ENCODE measurements at places on chromosomes 7 and 10.

GRCh38 chr10:66695046-66695445 is 230.8 kb upstream of the LRRTM3 start:
- no peak for DNase-seq

DNA sequence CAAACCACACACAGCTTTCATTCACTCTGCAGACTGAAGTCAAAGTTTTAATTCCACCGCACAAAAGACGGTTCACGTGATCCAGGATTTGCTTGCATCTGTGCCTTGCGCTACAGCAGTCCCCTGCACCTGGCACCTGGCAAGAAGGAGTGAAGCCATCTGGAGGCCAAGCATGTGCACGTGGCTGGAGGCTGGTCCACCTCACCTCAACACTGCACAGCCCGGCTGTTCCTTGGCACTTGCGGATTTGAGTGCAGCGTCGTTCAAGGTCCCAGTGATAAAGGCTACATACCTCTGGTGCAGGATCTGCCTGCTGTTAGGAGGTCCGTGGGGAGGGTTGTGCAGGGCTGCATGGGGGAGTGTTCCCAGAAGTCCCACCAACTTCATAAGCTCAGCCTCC is 248.5 kb upstream of the GRB10 start:
- no peak for DNase-seq

DNA sequence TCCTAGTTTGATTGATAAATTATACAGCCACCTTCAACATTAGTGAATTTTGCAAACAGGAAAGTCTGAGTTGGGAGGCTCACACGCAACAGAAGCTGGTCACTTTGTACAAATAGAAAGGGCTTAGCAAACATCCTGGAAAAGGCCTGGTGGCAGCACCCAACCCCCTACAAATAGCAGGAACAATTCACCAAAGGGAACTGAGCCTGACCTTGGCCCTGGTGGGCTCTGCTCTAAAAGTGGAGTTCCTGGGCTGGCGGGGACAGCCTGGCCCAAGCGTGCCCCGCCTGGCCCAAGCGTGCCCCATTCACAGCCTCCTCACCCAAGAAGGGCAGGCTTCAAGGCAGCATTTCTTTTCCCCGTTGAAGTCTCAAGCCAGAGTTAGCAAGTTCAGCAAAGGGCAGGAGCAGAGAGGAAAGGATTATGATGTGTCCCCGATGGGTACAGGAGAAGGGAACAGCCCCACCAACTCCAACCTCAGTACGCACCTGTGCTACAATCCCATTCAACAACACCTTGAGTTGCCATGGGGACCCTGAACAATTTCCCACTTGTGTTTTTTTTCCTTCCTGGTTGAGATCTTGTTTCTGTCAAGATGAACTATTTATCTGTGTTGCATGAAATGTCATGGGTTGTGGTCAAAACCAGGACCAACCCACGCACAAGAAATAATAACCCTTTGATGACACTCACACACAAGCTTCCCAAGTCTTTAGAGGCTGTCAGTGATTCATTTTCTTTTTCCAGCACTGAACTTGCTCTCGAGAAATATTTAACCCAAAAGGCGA is 43.4 kb downstream of the RGS10 start:
- DNase-seq, result peak; percentile 40

DNA sequence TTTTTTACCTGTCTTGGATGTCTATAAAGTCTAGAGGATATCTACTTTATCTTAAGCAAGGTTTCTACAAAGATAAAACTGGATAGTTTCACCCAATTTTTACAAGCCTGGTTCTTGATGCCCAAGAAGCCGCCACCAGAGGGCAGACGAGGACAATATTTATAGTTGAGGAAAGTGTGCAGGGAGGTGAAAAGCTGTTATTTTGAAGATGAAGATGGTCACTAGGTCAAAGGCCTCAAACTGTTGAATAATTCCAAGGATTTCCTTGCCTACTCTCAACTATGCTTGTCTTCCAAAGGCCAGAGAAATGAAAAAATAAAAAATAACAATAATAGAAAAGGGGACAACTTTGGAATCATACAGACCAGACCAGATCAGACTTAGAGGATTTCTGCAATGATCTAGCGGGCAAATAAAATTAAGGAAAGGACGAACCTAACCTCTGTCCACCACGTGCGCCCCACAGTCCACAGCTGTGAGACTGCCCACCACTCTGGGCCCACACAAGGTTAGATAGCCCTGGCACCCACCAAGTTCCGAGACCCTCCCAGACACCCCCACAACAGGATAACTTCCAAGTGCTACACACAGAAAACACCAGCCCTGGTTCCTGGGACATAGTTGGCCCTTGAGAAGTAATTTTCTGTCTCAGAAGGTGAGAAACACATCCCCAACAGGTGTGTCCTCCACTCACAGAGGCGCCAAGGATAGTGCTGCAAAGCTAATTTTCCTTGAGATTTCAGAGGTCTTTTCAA is 2.8 kb downstream of the PKD1L1 start:
- DNase-seq, result peak; percentile 69

- DNase-seq, result peak; percentile 2
Observed at GRCh38 chr7:157514306-157514705, 177.5 kb downstream of the DNAJB6 start.

DNA sequence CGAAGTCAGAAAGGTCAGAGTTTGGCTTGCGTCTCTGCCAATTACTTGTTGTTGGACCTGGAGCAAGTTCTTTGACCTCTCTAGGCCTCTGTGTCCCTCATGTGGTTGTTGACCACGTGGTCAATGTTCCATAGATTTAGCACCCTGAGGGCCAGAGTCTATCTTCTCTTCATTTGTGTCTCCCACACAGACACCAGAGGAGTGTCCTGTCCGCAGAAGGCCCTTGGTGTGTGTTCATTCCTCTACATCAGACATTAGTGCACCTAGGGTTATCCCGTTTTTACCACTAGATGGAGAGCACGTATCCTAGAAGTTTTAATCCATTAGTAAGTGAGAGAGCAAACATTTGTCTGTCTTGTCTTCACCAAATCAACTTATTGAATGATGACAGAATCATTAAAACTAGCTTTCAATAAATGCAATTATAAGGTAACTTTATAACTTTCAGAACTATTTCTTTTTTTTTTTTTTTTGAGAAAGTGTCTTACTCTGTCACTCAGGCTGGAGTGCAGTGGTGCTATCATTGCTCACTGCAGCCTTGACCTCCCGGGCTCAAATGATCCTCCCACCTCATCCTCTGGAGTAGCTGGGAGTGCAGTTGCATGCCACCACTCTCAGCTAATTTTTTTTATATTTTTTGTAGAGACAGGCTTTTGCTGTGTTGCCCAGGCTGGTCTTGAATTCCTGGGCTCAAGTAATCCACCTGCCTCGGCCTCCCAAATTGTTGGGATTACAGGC is 122.5 kb upstream of the ANKRD1 start:
- peak; percentile 17 for DNase-seq

GRCh38 chr7:143451746-143452145 is 8.5 kb downstream of the TAS2R60 start:
- no peak for DNase-seq

DNA sequence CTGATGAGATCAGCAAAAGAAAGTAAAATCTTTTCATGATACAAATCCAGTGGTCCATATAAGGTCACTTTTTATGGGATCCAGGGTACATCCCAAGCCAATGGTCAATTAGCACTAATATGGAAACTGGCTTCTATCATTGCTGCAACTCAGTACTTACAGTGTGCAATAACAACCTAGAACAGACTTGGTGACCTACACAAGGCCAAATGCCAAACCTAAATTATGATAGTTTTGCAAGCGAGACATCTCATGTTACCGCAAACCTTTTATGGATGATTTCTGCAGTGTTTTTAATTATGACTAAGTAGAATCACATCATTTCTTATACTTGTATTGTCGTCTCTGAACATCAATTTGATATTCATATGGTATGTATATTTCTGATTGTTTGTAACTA is 583.5 kb upstream of the SEMA3D start:
- DNase-seq, result no peak

GRCh38 chr7:132141109-132141508 is 435.2 kb downstream of the PLXNA4 start:
- DNase-seq, result no peak

DNA sequence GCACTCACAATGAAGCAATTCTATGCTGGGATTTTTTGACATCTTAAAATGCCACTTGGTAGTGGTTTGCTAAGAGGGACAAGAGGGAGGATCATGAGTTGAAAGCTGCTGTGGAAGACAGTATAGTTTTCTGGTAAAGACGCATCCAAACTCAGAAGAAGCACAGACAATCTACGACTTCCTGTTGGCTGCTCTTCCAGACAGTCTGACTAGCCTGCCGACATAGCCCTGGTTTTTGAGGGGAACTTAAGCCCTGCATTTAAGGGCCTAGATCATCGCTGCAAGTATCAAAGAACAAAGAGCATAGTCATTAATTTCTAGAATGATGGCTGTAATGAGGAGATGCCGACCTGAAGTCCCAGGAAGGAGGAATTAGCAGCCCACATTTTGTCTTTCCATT is 99.9 kb upstream of the IKZF1 start:
- no peak for DNase-seq

- no peak for DNase-seq
Observed at GRCh38 chr7:126937171-126937570, 315.6 kb downstream of the GRM8 start.

DNA sequence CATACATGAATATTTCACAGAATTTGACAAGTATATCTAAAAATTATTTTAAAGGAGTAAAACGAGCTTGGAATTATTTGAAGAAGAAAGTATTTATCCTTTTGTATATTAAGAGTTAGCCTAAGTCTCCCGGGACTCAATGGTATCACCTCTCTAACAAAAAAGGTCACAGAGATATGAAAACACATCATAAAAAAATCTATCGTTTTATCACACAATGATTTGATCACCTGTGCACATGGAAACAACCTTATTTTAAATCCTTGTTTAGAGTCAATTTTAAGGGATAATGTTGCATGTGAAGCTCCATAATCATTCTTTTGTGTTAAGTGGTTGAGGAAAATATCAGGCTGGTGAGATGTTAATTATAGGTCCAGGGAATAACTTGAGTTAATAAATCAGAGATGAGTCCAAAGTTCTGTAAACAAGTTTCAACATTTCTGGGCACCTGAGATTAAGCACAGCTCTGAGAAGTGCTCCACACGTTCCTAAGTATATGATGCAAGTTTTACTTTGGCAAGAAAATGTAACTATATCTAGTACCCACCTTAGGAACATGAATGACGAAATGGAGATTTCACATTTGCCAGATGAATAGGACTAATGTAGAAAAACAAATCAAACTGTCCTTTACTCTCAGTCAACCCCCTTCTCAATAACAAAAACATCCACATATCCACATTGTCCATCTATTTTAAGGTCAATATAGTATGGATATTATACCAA is 148.5 kb upstream of the AKR1E2 start:
- DNase-seq, result no peak

DNA sequence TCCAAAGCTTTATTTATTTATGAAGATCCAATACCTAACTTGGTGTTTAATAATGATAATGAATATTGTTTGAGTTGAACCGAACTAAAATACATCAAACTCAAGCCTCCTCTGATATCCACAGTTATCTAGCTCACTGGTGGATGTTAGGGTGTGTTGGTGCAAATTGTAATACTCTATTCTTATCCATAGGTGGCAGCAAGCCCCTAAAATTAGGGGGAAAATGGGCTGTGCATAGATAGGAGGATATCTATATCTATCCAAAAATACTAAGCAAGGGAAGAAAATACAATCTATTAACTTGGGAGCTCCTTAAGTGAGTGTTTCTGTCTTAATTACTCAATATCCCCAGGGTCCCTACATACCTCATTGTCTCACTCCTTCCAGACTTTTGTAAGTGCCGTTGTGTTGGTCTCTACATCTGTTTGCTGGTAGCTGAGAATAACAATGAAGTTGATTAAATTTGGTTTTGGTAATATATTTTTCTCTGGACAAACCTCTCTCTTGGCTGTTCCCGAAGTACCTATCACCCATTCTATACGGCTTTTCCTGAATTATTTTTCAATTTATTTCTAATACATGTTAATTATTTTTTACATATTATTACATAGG is 55.0 kb upstream of the VWDE start:
- peak; percentile 35 for DNase-seq

- DNase-seq, result no peak
Observed at GRCh38 chr10:55287346-55287745, 486.3 kb upstream of the PCDH15 start.

GRCh38 chr7:18177815-18178660 is 150.4 kb upstream of the PRPS1L1 start:
- no peak for DNase-seq

- DNase-seq, result no peak
Observed at GRCh38 chr10:60450291-60450690, 60.6 kb upstream of the ANK3 start.

DNA sequence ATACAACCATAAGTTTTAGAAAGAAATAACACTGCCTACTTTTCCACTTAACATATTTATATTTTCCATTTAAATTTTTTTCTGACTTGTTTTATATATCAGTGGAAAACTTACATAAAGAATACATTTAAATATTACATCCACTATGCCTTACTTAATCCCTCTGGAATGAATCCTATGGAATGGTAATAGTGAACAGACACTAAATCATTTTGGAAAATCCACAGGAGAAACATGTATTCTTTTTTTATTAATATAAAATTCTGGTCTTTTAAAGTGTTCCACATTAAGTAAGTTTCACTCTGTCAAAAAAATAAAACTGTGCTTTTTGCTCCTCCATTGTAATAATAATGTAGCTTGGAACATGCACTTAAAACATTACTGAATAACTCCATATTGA is 236.8 kb upstream of the LRRN3 start:
- no peak for DNase-seq

GRCh38 chr7:157358041-157358752 is 21.4 kb downstream of the DNAJB6 start:
- no peak for DNase-seq

GRCh38 chr10:117226813-117227451 is 14.0 kb upstream of the SLC18A2 start:
- DNase-seq, result peak; percentile 24

GRCh38 chr10:113326160-113327111 is 226.4 kb upstream of the HABP2 start:
- DNase-seq, result no peak

DNA sequence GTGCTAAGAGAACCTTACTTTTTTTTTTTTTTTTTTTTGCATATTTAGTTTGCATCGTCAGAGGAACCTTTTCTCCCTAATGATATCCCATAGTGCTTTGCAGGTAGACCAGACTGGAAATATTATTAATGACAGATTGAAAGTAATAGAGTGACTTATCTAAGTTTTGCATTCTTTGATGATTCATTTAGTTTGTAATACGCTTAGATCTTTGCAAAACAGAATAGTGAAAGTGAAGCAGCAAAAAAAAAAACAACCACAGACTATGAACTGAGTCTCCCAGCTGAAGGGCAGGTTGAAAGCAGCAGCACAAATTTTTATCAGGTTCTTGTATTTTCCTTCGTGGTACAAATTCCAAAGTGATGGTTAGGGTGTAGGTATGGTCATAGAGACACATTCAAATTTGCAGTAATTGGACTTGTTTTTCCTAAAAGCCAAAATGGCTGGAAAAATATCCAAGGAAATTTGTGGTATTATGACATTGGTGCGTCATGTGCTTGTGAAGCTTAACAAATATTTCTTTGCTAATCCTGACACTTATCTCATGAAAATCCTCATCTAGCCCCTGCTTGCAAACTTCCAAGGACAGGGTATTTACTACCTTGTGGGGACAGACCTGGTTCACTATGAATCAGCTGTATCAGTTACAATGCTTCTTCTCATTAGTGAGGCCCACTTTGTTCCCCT is 81.8 kb upstream of the CREB5 start:
- no peak for DNase-seq

GRCh38 chr10:98351831-98352402 is 63.1 kb downstream of the PYROXD2 start:
- no peak for DNase-seq
